CD4-positive, alpha-beta T cell treated with Interleukin-4 for 1 hour (primary cell): ENCODE measurements at places on chromosomes 16 and 17.

GRCh38 chr16:66623755-66624154 is 19.3 kb downstream of the CMTM3 start:
- no peak for DNase-seq

- DNase-seq, result no peak
Observed at GRCh38 chr16:87839542-87840270, 29.6 kb downstream of the SLC7A5 start.

DNA sequence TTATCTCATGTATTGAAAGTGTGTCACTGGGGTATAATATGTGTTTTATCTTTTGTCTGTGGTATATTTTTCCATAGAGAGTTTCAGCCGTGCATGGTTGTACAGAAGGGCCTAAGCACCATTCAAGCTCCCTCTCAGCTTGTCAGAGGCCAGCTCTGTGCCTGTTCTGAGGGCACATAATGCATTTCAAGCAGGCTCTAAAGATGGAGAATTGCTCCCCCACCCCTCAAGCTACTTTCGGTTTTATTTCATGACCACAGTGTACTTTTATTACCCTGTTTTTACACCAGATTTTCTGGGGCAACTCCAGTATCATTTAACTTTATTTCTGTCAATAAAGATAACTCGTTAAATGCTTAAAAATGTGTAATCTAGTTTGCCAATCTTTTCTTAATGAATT is 131.7 kb downstream of the SHISA6 start:
- DNase-seq, result no peak

GRCh38 chr16:85568519-85568918 is 44.6 kb upstream of the GSE1 start:
- no peak for DNase-seq

- no peak for DNase-seq
Observed at GRCh38 chr17:192666-193425, 11.4 kb upstream of the DOC2B start.

GRCh38 chr17:70238646-70239045 is 69.3 kb downstream of the KCNJ2 start:
- DNase-seq, result no peak

DNA sequence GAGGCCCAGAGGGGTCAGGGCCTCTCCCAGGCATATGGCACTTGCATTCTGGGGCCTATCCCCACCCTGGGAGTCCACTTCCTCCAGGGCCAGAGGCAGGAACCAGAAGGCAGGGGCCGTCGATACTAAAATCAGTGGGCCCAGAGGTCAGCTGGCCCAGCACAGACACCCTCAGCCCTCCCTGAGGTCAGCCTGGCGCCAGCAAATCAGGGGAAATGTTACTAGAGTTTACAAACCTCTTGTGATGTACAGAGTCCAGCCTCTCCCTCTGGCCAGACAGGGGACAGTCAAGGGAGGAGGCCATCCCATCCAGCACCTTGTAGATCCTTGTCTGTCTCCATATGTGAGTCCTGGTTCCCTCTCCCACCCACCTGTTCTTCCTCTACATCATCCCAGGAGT is 10.8 kb downstream of the CDH5 start:
- no peak for DNase-seq

DNA sequence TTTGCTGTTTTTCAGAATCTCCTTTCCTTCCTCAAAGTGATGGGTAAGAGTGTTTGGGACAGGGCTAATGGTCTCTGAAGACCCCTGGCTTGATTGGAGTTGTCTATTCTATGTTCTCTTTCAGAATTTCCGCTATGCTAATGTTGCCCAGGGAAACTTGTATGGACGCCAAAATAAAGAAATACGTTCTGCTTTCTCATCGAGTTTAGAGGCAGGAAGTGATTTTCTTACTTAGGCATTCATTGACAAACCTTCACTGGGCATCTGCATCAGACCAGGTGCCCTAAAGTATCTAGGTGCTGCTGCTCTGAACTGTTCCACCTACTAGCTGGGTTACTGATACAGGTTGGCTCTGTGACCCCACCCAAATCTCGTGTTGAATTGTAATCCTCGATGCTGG is 787.9 kb upstream of the EEF2KMT start:
- no peak for DNase-seq

DNA sequence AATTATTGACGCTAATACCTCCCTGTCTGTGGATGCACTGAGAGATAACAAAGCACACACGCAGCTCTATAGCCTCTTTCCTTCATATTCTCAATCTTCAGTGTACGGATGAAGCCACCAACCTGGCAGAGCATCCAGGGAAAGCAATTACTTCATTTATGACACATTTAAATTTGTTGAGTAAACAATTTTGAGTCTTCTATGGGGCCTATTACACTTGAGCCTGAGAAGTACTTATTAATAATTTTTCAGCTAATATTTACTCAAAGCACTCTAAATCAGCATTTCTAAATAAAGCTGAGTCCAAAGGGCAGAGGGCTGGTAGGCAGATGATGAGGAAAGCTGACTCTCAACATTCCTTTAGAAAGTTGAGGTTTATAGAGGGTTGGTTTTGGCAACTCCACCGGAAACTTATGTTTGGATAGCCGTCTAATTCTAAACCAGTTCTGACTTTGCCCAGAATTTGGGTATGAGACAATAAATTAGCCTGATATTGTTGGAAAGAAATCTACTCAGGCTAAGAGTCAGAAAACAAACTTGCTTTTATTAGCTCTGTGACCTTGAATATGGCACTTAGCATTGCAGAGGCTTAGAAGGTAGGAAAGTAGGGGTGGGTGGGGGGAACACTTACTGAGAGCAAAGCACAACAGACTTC is 643.5 kb downstream of the CDH11 start:
- DNase-seq, result no peak

GRCh38 chr17:83123896-83124801 is 44.7 kb downstream of the METRNL start:
- DNase-seq, result no peak

DNA sequence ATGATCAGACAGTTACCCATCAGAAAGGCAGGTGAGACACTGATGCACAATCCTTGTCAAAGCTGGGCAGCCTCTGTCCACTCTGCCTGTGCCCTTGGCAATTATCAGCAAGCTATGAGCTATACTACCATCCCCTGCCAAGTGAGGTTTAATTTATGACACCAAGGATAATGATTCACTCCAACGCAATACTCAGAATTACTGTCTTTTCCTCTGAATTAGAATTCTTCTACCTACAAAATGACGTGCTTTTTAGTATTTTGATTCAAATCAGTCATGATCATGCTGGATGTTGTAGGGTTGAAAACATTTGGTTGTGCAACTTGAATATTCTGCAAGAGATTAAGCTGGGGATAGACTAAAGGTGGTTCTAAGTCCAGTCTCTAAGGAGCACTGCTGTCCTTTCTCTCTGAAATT is 116.8 kb upstream of the SOX9 start:
- DNase-seq, result no peak

- DNase-seq, result no peak
Observed at GRCh38 chr17:32880671-32881453, 3.9 kb upstream of the MYO1D start.

DNA sequence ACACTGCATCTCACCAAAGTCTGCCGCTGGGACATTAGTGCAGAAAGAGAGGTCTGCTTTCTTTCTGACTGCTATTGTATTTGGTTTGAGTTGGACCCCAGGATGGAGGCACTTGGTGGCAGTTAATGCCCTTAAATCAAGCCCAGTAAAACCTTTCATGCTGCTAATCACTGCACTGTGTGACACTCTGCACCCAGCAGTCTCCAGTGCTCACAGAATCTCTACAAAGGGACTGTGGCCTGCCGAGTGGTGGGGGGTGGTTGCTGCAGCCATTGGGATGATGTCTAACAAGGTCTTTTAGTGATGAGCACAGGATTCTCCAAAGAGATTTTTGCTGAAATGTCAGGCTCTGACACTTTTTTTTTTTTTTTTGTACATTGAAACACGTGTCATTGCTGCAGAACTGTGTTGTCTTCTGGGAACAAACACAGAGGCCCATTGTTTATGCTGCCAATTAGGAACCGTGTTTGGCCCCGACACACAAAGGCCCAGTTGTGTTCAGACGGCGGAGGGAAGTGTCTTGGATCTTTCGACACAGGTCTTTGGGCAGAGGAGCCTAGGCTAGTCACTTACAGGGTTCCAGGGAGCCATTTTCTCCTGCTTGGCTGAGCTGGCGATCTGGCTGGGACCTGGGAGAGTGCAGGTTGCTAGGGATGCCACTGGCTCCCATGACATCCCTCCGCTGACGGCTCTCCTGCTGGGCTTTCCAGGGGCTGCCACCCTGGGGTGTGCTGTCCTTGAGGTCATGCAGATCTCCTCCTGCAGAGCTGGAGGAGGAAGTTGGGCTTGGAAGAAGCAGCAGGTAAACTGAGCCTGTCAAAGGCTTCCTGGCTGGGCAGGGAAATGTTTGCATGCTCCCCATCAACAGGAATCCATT is 16.2 kb upstream of the TNRC6C start:
- no peak for DNase-seq

GRCh38 chr17:42653179-42654124 is 5.6 kb upstream of the TUBG2 start:
- DNase-seq, result no peak

DNA sequence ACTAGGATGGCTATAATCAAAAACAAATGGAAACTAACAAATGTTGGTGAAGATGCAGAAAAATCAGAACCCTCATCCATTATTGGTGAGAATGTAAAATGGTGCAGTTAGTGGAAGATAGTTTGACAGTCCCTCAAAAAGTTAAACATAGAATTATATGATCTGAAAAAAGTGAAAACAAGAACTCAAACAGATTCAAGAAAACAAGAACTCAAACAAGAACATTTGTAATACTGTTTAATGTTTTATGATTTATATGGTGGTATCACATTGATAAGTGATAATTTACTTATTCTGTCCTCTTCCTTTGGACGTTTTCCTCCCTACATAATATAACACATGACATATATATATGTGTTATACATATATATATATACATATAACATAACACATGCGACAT is 12.0 kb downstream of the USP31 start:
- DNase-seq, result no peak

GRCh38 chr16:27066668-27067537 is at the start of gene C16orf82:
C16orf82 (plus strand) TSS chr16:27066927.
- DNase-seq, result no peak

DNA sequence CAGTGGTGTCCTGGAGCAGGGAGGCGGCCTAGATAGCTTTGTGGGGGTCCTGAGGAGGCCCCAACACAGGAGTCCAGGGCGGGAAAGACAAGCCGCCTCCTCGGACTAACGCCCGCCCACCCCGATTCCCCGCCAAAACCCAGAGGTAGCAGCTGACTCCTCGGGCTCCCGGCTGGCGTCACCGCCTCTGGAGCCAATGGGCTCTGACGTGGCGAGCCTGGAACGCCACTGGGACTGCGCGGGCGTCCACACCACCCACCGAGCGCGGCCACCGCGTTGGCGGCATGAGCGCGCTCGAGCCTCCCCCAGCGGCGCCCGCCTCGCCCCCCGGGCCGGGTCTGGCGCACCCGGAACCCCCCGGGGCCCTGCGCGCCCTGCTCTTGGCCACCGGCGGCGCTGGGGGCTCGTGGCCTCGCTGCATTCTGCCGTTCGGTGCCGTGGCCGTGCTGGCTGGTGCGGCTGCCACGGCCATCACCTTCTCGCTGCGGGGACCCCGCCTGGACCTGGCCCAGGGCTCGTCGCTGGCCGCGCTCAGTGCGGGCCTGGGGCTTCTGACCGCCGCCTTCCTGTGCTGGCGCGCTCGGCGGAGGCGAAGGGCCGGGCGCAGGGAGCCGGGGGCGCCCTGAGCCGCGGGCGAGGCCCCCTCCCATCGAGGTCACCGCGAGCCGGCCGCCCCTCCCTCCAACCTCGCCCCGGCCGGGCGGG is 3.4 kb upstream of the NTN3 start:
- DNase-seq, result no peak

DNA sequence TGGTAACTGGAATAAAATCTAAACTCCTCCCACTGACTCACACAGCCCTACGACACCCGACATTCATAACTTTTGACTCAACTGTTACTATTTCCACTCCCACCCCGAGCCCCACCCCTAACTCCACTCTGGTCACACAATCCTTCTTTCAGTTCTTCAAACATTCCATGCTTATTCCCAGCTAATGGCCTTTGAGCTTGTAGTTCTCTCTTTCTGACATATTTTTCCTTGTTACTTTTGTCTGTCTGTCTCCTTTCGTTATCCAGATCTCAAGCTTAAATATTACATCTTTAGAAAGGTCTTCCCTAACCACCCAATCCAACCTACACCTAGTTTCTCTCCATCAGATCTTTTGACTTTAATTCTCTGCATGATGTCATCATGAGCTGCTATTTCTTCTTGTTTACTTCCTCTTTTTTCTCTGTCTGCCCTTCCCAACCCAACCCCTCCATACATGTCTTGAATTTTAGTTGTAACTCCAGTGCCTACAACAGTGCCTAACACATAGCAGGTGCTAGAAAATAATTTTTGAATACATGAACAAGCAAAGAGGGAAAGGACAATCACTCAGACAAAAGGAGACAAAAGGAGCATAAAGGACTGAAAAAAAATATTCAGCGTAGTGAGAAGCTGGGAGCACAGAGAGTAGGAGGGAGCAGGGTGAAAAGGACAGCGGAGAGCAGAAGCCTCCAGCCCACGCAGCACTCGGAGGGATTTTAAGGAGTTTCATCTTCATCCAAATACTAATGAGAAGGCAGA is 65.2 kb upstream of the SMIM36 start:
- DNase-seq, result no peak

DNA sequence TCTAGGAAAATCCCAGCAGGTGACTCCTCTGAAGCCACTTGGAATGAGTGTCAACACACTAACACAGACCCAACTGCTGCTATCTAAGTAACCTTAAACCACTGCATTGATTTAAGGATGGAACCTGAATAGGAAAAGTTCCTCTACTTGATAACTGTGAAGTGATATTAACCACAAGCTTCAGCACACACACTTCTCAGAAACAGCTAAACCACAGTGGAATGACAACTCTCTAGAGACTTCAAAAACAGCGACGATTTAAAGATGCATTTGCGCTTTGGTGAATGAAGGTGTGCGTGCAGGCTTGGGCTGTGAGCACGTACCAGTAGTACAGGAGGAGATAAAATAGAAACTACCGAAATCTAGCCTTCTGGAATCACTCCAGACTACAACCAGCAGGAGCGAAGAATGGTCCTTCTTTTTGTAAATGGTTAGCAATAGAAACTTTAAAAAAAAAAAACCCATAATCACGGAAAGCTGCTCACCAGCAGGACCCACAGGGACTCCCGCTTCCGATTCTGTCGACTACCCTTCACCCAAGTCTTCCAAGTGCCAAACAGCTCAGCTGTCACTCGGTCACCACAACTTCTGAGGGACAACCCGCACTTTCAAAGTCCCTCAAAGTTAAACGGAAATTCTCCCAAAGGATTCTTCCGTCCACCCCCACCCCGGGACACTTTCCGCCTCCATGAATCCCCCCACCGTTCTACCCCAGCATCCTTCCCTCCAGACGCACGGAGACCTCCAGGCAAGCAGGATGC is 137.7 kb upstream of the CORO6 start:
- peak; percentile 85 for DNase-seq

DNA sequence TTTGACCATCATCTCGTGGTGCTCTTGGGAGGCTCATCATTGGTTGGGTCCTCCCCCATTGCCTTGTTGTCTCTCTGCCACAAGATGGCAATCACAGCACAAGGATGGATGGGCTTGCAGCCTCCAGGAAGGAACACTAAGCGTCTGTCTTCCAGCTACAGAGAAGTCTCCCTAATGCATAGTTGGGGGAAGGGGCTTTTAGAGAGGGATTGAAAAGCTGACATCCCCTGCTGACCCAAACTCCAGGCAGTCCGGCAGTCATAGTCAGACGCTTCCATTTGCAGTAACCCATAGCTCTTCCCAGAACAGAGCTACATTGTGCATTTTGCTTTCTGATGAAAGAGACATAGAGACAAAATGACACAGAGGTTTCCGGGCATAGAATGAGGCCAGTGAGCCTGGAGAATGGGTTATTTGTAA is 111.4 kb downstream of the UTP18 start:
- peak; percentile 63 for DNase-seq

GRCh38 chr17:9451934-9452333 is 123.7 kb downstream of the STX8 start:
- DNase-seq, result no peak

- no peak for DNase-seq
Observed at GRCh38 chr17:40511667-40512220, 10.3 kb upstream of the TNS4 start.
